ENCODE measurements at places on chromosomes 1 and 21.

- DNase-seq: no peak
Observed at GRCh38 chr1:59149435-59149834, 147.5 kb upstream of the FGGY start.

DNA sequence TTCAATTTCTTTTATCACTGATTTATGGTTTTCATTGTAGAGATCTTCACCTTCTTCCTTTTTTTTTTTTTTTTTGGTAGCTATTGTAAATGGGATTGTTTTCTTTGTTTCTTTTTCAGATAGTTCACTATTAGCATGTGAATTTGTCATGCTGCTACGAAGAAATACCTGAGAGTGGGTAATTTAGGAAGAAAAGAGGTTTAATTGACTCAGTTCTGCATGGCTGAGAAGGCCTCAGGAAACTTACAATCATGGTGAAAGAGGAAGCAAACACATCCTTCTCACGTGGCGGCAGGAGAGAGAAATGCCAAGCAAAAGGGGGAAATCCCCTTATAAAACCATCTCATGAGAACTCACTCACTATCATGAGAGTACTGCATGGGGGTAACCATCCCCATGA lies 66.4 kb downstream of the DAB1 start:
- DNase-seq: no peak

DNA sequence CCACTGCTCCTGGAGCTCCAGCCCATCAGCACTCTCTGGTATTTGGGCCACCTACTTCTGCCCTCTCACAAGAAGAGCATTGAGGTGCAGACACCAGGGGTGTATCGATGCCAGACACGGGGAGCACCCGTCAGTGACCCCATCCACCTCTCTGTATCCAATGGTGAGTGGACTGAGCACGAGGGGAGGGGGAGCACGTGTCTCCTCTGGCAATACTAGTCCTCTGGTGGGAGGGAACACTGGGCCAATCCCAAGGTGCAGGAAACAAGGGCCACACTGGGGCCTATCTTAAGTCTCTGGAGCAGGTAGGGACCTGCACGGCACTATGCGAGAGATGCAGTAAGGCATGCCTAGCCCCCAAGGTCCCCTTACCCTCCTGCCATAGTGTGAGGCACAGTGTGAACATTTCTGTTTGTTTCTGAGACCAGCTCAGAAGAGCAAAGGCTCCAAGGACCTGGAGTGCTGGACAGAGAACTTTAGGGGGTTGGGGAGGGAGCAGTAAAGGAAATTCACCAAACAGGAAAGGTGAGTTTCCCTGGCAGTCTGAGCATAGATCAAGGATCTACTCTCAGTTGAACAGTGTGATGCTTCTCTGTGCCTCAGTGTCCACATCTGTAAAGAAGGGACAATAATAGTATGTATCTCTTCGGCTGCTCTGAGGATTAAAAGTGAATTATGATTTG lies 2.3 kb downstream of the FCRLB start:
- DNase-seq: no peak

GRCh38 chr1:180586671-180587155 lies 27.9 kb downstream of the OVAAL start:
- DNase-seq: no peak

GRCh38 chr1:222224636-222225315 lies 323.1 kb downstream of the HHIPL2 start:
- no peak for DNase-seq

Data from effector memory CD4-positive, alpha-beta T cell (primary cell).